ENCODE measurements at places on chromosomes 5 and 9.

GRCh38 chr5:76154009-76154690, 71.0 kb downstream of the SV2C start:
- no peak for DNase-seq

- DNase-seq = no peak
Observed at GRCh38 chr5:95858023-95858461, 35.5 kb upstream of the GLRX start.

GRCh38 chr9:71929223-71929622, 17.8 kb downstream of the C9orf85 start:
- no peak for DNase-seq

DNA sequence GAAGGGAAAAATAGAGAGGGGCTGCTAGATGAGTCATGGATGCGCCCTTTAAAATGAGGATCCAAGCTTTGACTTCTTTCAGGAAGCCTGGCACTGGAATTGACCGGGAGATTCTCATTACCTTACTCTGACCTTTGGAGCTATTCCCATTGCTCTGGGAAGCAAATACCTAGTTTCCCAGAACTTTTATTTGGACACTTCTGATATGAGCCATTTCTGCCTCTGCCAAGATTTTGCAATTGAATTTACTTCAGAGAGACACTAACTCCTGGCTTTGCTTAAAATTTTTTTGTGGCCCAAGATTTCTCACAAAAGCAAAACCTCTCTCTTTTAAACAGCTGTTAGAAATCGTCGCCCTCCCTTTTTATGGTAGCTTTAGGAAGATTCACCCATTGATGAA, 15.7 kb upstream of the AGXT2 start:
- no peak for DNase-seq

DNA sequence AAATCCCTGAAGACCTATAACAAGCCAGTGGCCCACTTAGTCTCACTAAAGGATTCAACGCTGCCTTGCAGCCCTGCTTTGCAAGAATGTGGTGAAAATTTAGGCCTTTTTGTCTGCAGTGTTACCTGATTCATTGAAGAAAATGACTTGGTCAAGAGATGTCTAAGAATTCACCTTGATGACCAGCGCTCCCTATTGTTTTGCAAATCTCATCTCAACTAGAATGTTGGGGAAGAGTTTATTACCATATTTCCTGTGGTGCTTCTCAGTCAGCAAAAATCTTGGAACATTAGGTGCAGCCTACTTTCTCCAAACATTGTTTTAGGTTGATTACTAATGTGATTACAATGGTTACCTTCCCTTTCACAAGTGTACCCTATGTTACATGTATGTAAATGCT, 53.5 kb downstream of the PLK2 start:
- DNase-seq = no peak

- DNase-seq = no peak
Observed at GRCh38 chr9:87950765-87951488, 23.4 kb downstream of the CDK20 start.

GRCh38 chr5:32312197-32312594, 543 bp downstream of the MTMR12 start:
- DNase-seq = no peak

DNA sequence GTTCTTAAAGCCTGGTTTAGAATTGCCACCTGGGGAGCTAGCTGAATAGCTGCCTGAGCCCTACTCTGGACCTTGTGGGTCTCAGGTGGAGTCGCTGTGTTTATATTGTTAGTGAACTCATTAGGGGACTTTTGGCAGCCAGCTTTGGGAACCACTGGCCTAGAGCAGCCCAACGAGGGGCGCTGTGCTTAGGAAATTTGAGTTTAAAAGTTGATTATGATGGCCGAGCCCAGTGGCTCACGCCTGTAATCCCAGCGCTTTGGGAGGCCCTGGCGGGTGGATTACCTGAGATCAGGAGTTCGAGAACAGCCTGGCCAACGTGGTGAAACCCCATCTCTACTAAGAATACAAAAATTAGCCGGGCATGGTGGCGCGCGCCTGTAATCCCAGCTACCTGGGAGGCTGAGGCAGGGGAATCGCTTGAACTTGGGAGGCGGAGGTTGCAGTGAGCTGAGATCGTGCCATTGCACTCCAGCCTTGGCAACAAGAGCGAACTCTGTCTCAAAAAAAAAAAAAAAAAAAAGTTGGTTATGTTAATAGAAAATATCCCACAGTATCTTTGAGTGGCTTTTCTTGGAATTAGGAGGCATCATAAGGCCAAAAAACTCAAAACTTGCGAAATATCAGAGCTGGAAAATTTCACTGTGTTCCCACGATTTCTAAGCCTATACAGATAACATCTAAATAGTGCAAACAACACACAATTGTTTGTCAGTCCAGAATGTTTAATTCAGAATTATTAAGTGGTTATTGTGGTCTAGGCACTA, 809 bp downstream of the MCCC2 start:
- no peak for DNase-seq

DNA sequence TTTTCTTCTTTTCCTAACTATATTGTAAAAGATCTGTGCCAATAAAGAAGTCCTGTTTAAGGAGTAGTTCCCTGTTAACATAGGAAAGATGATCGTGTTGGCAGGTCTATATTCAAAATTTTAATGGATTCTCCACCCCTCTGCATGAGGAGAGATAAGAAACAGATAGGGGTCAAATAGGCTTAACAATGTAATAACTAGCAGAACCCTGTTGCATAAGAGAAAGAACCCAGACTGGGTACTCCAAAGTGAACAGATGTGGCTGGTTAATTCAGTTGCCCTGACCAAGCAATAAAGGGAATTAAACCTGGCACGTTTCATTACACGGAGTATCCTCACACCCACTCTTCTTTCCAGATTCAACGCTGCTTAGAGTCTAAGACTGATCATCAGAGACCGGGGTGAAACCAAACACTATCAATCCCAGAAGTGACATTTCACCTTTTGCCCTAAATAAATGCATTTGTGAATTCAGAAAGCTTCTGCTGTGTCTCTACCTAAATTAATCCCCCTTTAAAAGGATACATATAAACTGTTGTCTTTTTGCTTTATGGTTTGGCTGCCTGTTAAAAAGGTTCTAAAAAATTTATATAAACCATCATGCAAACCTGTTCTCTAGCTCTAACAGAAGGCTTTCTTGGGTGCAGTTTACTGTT, 1276.9 kb upstream of the WWC1 start:
- DNase-seq = no peak

- DNase-seq = no peak
Observed at GRCh38 chr9:20407013-20407412, 215.3 kb downstream of the MLLT3 start.

DNA sequence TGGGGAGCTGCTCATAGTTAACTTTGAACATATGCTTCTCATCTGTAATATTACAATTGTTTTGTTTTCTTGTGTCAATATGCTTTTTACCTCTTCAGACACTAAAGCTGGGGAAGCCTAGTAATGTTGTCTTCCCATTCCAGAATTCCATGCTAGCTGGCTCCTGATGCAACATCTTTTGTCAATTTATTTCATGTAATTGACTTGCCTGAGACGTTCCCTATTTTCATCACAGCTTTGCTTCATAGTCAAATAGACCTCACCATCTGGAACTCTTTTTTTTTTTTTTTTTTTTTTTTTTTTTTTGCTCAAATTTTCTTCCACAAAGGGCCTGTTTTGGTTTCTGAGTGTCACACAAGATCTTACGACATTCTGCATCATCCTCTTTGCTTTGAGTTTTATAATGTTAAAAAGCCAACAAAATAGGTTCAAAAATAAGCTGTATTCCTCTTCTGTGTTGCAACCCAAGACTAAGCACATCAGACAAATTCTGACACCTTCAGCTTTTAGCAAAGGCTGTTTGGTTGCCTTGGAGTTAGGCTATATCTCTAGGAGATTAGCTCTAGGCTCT, 235.2 kb downstream of the NR3C1 start:
- no peak for DNase-seq

- no peak for DNase-seq
Observed at GRCh38 chr9:105299190-105299854, 54.9 kb downstream of the SLC44A1 start.

DNA sequence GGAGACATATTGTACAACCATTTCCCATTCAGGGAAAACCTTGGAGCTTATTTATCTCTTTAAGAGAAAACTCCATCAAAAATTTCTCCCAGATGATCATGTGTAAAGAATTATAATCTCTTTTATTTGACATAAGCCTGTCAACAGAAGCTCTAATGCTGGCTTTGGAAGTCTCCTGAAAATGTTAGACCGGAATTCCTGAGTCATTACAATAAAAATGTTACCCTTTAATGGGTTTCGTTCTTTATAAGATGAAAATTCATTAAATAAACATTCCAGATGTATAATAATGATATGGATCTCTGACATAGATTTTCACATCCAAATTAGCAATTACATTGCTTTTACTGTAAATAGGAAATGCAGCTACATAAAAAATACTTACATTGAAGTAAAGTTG, 1036.4 kb downstream of the EFNA5 start:
- no peak for DNase-seq

DNA sequence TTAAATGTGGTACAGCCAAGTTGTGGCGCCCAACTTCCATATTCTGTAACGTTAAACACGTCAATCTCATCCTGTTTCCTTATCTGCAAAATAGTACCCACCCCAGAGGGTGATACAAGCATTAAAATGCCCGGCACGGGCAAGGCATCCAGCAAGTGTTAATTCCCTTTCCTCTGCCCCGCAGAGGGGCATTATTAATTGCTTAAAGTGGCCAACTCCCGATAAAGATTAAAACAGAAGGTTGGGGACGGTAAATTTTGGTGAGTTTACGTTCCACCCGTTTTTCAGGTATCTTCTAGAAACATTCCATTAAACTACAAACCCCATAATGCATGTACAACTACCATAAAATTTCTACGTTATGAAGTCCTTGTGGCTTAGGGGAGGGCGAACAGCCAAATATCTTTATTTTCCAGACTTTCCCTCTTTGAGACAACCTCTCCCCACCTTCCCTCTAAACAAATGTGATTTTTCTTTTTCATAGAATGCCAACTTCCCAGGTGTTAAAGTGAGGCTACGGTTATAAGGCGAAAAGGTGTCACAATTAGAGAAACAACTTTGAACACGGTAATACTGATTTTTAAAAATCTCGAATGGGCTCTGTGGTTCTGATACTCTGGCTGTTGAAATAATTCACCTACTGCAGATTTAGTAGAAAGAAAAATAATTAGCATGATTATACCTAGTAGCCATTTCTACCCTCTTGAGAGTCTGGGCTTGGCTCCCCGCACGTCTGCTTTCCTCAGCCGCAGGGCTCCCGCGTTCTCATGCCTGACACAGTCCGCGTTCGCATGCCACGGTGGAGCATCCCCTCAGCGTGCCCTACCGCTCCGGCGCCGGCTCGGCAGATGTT, 1.2 kb upstream of the GPBP1 start:
- no peak for DNase-seq

DNA sequence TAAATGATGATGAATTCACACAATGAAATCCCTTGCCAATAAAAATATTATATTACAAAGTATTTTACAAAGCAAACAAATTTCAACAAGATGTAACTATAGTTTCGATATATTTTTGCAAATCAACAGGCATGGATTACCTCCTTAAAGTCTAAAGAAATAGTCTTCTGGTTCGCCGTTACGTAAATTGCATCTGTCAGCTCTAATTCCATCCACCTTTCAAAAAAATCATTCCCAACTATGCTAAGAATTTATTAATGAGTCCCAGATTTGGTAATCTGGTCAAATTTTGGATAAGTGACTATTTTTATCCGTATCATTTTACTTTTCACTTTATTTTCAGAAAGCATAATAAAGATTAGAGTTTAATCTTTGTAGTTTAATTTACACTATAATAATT, 1984.9 kb downstream of the EFNA5 start:
- no peak for DNase-seq

DNA sequence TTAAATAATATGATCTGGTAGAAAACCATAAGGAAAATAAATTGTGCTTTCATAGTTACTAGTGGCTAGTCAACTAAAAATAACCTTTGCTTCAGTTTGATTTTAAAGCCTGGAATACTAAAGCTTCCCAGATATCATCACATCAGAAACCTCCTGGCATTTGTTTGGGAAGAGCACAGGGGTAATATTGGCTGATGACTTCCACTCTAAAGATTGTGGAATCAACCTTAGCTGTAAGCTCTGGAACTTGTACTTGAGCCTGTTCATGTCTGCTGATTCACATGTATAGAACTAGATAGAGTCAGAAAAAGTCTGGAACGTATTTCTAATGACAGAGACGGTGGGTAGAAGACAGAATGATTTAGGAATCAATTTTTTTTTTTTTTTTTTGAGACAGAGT, 345.0 kb downstream of the CWC27 start:
- no peak for DNase-seq

GRCh38 chr9:16987026-16987425, 116.6 kb upstream of the BNC2 start:
- DNase-seq = no peak

DNA sequence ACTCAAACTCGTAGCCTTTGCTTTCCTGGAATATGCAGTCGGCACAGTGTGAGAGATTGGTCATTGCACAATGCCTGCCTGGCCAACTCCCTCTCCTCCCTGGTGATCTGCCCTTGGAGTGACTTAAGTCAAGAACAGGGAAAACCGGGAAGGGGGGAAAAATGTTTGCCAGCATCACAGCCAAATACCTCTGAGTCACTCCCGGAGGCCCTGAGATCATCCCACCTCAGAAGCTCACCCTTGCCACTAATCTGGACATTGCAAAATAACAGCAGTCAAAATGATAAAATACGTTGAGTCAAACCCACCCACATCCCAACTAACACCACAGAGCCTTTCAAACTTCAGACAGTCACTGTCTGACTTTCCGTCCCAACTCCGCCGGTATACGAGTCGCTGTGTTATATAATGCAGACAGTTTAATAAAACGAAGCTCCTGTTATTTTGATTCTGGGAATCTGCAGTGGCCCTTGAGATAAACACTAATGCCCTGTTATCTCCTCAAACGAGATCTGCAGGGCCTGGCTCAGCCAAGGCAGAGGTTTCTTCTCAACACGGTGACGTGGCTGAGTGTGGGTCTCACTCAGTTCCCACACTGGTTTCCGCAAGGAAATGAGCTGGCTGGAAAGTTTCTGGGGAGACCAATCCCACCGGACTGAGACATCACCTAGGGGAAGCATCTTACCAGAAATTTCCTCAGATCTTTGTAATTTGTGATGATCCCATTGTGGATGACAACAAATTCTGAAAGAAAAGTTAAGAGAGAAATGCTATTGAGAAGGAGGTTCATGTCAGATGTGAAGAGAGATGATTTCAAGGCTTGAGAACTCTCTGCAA, 22.1 kb downstream of the GFPT2 start:
- DNase-seq = no peak

GRCh38 chr9:95462249-95463147, 54.3 kb downstream of the PTCH1 start:
- peak; percentile 53 for DNase-seq

- DNase-seq = no peak
Observed at GRCh38 chr9:111559000-111559610, 34.1 kb downstream of the ZNF483 start.
